Activated T-helper 2 cell treated with anti-CD3 and anti-CD28 coated beads, Interferon-gamma antibody, Interleukin-2, Interleukin-4, amounts not matched to agents 10 μg/mL and 5 μg/mL and 100 μg/mL, durations not matched to agents 14 hours and 24 hours and 36 hours (primary cell): ENCODE measurements at places on chromosomes 2 and 18.

GRCh38 chr2:17672583-17673317, 80.9 kb downstream of the SMC6 start:
- H3K4me3 ChIP-seq, result no peak overlapping the region
- H3K27ac ChIP-seq, result no peak overlapping the region
- H3K27me3 ChIP-seq, result no peaks in the 10 kb centered on the region
- H3K4me1 ChIP-seq, result peaks cover 5% of the 10 kb centered on the region
- no peak for DNase-seq

DNA sequence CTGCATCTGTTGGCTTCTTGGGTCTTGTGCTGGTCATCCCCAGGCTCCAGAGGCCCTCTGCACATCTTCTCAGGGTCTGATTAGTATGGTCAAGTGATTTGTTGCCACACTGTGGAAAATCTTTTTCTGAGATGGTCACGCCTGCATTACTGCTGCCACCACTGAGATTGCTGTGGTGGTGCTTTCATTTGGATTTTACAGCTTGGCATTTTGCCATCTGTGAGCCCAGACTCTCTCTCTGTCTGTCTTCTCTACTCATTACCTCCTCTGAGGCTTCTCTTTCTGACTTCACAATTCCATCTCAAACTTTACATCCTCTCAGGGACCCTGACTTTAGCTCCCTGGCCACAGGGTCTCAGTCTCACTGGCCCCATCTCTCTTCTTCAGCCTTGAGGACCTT, 154.6 kb downstream of the LRRTM1 start:
- no peaks in the 10 kb centered on the region for H3K36me3 ChIP-seq
- H3K27me3 ChIP-seq, result no peaks in the 10 kb centered on the region
- H3K4me3 ChIP-seq, result no peak overlapping the region
- no peak for DNase-seq

DNA sequence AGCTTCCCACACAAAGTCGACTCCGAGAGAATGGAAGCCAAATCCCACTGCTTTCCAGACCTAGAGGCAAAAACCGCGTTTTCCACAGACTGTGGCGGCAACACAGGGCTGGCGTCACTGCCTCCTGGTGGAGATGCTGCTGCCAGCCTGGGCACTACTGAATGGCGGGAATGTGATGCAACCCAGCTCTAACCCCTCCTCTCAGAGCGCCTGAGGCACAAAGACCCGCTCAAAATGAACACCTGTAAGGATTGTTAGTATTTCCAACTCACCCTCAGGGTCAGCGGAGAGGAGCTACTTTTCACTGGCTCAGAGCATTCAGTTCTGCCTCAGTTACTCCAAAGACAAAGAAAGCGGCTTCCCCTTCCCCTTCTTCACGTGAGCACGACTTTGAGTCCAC, 548.0 kb upstream of the SALL3 start:
- H3K36me3 ChIP-seq, result no peaks in the 10 kb centered on the region
- no peak for DNase-seq
- H3K4me3 ChIP-seq, result no peak overlapping the region
- H3K27ac ChIP-seq, result no peak overlapping the region

DNA sequence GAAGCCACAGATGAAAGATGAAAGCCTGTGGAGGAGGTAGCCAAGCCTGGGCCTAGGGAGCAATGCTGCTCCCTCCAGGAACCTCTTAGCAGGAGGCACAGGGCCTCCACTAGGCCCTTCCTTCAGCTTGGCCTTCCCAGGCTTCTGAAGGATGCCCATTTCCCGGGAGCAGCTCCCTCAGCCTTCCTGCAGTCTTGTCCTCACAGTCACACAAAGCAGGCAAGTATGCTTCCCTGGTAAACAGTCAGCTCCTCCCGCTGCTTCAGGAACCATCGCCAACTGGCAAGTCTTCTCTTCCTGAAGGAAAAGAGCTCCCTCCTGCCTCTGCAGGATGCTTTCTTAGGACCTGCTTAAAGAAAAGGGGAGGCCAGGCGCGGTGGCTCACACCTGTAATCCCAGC, 53.2 kb downstream of the SMAD7 start:
- DNase-seq, result no peak
- H3K36me3 ChIP-seq, result no peaks in the 10 kb centered on the region
- no peak overlapping the region for H3K4me3 ChIP-seq

GRCh38 chr2:168729455-168729854, 73.0 kb upstream of the NOSTRIN start:
- H3K4me3 ChIP-seq, result no peak overlapping the region
- no peak for DNase-seq
- peaks cover 2% of the 10 kb centered on the region for H3K4me1 ChIP-seq
- H3K36me3 ChIP-seq, result peaks cover 8% of the 10 kb centered on the region
- H3K27ac ChIP-seq, result no peak overlapping the region

DNA sequence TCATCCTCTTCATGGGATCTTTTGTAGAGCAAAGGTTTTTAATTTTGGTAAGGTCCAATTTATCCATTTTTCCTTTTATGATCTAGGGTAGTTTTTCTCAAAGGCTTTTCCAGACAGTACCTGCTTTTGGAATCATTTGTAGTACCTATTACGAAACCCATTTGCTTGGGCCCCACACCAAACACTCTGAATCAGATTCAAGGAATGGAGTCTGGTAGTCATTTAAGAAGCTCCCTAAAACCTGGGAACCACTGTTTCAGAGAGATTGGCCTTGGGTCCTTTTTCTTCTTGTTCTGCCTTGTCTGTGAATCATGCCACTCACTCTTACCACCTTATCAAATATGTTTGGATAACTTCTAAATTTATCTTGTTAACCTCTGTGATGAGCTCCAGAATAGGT, 40.3 kb downstream of the OSBPL6 start:
- H3K27me3 ChIP-seq, result peaks cover 8% of the 10 kb centered on the region
- no peak for DNase-seq
- no peaks in the 10 kb centered on the region for H3K36me3 ChIP-seq
- no peak overlapping the region for H3K27ac ChIP-seq

DNA sequence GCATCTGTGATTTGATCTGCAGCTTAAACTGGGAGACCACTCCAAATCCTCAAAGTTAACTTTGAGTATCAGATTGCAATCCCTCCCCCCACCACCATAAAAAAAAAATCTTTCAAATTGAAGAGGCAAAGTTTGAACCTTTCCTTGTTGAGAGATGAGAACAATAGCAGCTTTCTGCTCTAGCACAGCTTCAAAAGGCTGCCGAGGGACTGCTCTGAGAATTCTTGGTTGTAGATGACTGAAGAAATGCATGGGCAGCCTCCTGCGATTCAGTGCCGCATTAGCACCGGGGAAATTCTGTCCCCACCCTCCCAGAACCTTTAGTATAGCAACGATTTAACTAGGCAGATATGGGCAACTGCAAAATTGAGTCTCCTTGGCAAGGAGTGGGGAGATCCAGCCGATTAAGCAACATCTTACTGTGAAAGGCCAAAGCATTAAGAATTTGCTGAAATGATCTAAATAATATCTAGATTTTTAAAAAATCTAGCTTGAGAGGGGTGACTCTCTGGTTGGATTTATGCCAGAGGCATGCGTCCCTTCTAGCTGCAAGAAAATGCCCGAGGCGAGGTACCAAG, 3.9 kb upstream of the SP5 start:
- no peak for DNase-seq
- peaks cover 26% of the 10 kb centered on the region for H3K4me1 ChIP-seq
- H3K4me3 ChIP-seq, result no peak overlapping the region
- peaks cover 68% of the 10 kb centered on the region for H3K27me3 ChIP-seq

GRCh38 chr2:226736382-226736781, 63.2 kb downstream of the IRS1 start:
- no peak for DNase-seq
- H3K27me3 ChIP-seq, result peaks cover 4% of the 10 kb centered on the region
- peaks cover 3% of the 10 kb centered on the region for H3K4me1 ChIP-seq
- no peak overlapping the region for H3K27ac ChIP-seq
- H3K4me3 ChIP-seq, result no peak overlapping the region

DNA sequence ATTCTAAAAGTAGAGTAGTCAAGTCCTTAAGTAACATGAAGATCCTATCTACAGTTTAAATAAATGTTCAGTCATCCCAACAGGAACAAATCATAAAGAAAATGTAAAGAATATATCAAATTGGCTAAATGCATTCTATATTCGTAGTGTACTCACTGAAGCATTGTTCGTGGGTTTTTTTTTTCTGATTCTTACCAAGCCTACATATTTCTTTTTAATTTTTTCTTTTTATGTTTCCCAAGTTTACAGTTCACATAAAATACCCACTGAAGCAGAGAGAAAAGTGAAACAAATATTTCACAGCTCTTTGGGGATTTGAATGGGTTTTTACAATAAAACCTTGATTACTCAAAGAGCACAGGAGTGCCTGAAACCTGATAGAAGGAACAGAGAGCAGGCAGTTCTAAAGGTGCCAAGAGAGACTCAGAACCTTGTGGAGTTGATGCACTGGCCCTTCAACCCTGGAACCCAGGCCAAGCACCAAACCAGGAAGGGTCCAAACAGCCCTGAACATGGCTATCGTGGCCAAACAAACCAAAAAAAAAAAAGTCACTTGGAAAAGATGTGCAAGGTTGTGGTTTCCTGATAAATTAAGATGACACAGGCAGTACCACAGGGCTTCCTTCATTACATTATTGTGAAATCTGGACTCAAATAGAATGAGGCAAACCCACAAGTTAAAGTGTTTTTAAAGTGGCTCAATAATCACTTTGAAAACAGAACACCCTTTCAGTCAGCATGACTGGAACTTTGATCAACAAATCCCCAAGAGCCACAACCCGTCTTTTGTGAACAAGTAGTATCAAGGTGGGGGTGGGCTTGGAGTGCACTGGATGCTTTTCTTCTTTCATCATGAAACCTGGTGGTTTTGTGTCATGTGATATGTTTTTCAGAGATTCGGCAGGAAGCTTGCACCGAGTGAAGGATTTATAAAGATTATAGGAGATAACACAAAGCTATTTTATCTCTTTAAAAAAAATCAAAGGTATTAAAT, 245.0 kb upstream of the FN1 start:
- H3K4me1 ChIP-seq, result peaks cover 39% of the 10 kb centered on the region
- H3K27ac ChIP-seq, result peak overlapping the region; percentile 88
- H3K4me3 ChIP-seq, result peak overlapping the region; percentile 47
- no peaks in the 10 kb centered on the region for H3K27me3 ChIP-seq
- H3K36me3 ChIP-seq, result no peaks in the 10 kb centered on the region

- peaks cover 10% of the 10 kb centered on the region for H3K4me1 ChIP-seq
- H3K4me3 ChIP-seq, result no peak overlapping the region
- H3K27me3 ChIP-seq, result no peaks in the 10 kb centered on the region
Measured at GRCh38 chr2:28661589-28662001, 90.0 kb upstream of the PPP1CB start.

- H3K36me3 ChIP-seq, result no peaks in the 10 kb centered on the region
- no peak for DNase-seq
- H3K4me3 ChIP-seq, result no peak overlapping the region
- H3K4me1 ChIP-seq, result no peaks in the 10 kb centered on the region
- H3K27ac ChIP-seq, result no peak overlapping the region
- peaks cover 2% of the 10 kb centered on the region for H3K27me3 ChIP-seq
Measured at GRCh38 chr2:11624893-11625292, 45.1 kb downstream of the NTSR2 start.

GRCh38 chr2:239358062-239358754, 42.6 kb downstream of the HDAC4 start:
- no peak overlapping the region for H3K27ac ChIP-seq
- H3K36me3 ChIP-seq, result peaks cover 25% of the 10 kb centered on the region
- peaks cover 6% of the 10 kb centered on the region for H3K4me1 ChIP-seq
- no peak for DNase-seq

GRCh38 chr2:174863183-174863582, 98.9 kb upstream of the CHRNA1 start:
- H3K4me1 ChIP-seq, result no peaks in the 10 kb centered on the region
- no peak overlapping the region for H3K27ac ChIP-seq
- peaks cover 9% of the 10 kb centered on the region for H3K27me3 ChIP-seq
- DNase-seq, result no peak
- H3K4me3 ChIP-seq, result no peak overlapping the region

- no peak for DNase-seq
- peaks cover 77% of the 10 kb centered on the region for H3K27me3 ChIP-seq
- H3K4me1 ChIP-seq, result peaks cover 6% of the 10 kb centered on the region
- no peak overlapping the region for H3K4me3 ChIP-seq
- no peak overlapping the region for H3K27ac ChIP-seq
Measured at GRCh38 chr2:66428986-66429612, 5.8 kb upstream of the MEIS1 start.

DNA sequence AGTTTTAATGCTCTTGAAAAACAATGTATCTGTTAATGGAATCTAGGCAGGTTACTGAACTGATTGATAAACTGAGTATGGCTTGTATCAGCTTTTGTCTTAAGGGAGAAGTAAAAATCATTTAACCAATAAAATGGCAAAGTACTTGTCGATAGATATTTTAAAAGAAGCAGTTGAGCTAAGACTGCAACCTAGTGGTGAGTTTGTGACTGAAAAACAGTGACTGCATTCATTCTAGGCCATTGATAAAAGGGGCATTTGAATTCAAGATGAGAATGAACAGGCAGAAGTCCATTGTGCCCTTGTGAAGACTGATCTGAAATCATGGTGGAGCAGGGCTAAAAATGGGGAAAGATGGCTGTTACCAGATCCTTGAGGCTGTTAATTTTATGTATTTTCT, 59.4 kb upstream of the MSTN start:
- no peaks in the 10 kb centered on the region for H3K27me3 ChIP-seq
- H3K36me3 ChIP-seq, result no peaks in the 10 kb centered on the region
- no peak overlapping the region for H3K4me3 ChIP-seq
- peaks cover 6% of the 10 kb centered on the region for H3K4me1 ChIP-seq
- no peak for DNase-seq

DNA sequence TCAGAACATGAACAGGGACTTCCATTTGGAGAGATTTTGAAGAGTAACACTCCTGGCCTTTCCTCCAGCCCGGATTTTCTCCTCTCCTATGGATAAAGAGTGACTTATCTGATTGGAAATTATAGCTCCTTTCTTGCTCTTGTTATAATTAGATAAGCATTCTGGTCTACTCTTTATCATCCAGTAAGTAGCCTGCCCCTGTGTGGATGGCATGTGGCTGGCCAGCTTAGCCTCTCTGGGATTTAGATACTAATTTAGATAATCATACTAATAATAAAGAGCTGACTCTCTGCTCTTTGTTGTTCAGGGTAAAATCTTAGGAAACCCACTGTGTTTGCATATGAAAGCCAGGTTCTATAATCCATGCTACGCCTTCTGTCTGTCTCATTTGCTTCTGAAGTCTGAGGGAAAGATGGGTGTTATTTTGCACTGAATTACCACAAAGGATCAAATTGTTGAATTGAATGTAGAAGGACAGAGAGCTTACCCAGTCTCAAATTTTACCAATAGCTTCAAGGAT, 438.8 kb downstream of the SPAG16 start:
- no peaks in the 10 kb centered on the region for H3K36me3 ChIP-seq
- H3K27me3 ChIP-seq, result no peaks in the 10 kb centered on the region
- no peak overlapping the region for H3K4me3 ChIP-seq

- H3K4me3 ChIP-seq, result no peak overlapping the region
- peaks cover 13% of the 10 kb centered on the region for H3K27me3 ChIP-seq
- H3K36me3 ChIP-seq, result no peaks in the 10 kb centered on the region
- peaks cover 2% of the 10 kb centered on the region for H3K4me1 ChIP-seq
Measured at GRCh38 chr2:10254373-10255188, 48.1 kb upstream of the HPCAL1 start.

- no peaks in the 10 kb centered on the region for H3K27me3 ChIP-seq
- peaks cover 33% of the 10 kb centered on the region for H3K36me3 ChIP-seq
- H3K4me1 ChIP-seq, result peaks cover 32% of the 10 kb centered on the region
- H3K4me3 ChIP-seq, result no peak overlapping the region
Measured at GRCh38 chr2:224555823-224556366, 29.3 kb downstream of the CUL3 start.

- DNase-seq, result no peak
Measured at GRCh38 chr2:159712929-159713420, 669 bp downstream of the MARCHF7 start.
